Kasumi-1 (cell line): ENCODE measurements at places on chromosomes 7 and 10.

DNA sequence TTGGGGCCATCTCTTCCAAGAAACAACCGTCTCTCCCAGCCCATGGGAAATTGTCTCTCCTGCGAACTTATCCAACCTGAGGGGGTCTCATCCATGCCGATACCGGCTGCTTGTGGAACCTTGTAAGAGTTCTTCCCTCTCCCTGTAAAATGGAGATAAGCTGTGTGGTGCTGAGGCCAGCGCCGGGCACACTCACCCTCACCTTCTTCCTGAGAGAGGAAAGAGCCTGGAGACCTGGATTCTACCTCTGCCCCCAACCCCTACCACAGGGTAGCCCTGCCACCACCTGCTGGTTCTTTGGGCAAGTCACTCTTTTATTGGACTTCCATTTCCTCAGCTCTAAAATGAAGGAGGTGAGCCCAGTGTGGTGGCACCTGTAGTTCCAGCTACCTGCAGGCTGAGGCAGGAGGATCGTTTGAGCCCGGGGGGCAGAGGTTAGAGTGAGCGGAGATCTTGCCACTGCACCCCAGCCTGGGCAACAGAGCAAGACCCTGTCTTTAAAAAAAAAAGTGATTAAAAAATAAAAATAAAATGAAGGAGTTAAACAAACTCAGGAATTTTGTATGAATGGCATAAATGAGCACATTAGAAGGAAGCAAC, 38.4 kb upstream of the PSAP start:
- DNase-seq: no peak

GRCh38 chr10:129799942-129800341, 164.1 kb downstream of the EBF3 start:
- no peak for DNase-seq

GRCh38 chr7:16579216-16579615, 52.6 kb downstream of the LRRC72 start:
- DNase-seq: no peak

GRCh38 chr7:15925608-15926007, 239.1 kb upstream of the MEOX2 start:
- no peak for DNase-seq

DNA sequence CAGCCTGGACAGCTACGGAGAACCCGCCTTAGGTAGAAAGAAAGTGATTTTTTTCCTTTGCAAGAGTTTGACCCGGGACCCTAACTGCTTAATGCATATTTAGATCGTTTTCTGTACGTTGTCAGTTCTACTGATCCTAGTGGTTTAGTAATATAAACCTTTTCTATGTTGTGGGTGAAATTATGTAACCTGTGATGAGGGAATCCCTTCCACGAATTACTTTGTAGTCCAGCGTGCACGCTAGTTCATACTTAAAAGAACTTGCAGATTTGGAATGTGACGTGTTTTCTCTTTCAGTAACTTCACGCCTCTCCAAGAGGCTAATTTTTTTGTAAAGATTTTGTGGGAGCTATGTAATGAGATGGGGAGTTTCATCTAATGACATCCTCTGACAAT, 705 bp downstream of the SLF2 start:
- no peak for DNase-seq

- no peak for DNase-seq
Observed at GRCh38 chr10:110646417-110647135, 2.4 kb downstream of the RBM20 start.
